T-helper 22 cell (primary cell): ENCODE measurements at places on chromosomes 7 and 10.

DNA sequence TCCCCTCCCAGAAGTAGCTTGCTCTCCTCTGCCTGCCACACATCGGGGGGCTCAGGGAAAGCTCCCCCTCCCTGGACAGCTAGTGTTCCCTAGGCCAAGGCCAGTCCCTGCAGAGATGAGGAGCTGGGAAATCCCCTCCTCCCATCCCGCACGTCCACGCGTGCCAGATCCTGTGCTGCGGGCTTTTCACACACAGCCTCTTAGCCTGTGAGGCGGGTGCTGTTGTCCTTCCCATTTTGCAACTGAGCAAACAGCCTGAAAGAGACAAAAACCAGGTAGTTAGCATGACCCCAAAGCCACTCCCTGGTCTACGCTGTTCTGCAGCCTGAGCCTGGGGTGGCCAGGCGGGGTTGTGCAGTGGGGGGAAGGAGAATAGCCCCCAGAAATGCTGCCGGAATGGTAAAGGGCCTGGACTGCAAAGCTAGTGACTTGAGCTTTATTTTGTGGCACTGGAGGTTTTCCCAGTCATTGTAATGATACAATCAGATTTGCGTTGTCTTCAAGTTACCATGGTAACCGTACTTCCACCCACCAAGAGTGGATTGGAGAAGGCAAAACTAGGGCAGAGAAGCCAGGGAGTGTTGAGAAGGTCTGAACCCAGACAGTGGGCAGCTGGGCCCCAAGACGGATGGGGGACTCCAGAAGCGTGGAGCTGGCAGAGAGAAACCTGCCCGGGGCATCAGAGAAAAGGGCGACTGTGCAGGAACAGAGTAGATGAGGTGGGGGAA, 98.6 kb upstream of the KCTD7 start:
- DNase-seq: no peak

GRCh38 chr7:151114151-151115090, 28.1 kb downstream of the AGAP3 start:
- no peak for DNase-seq

DNA sequence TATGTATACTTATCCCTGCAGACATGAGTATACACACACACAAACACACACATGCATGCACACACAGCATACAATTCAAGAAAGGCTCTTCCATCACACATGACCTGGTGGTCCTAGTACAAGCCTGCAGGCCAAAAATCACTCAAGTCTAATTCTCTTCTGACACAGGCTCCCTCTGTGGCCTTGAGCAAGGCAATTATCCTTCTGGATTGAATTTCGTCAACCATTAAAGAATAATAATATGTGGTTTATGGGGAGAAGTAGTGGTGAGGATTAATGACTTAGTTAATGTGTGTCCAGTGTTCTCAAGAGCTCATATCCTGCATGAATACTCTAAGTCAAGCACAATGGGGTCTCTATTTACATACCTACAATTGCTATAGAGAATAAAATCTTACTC, 161.8 kb upstream of the KIAA1217 start:
- no peak for DNase-seq

- DNase-seq: no peak
Observed at GRCh38 chr7:102942868-102943267, 30.1 kb downstream of the LRRC17 start.

GRCh38 chr10:88039496-88040200, 176.2 kb downstream of the PTEN start:
- no peak for DNase-seq

- no peak for DNase-seq
Observed at GRCh38 chr7:139018910-139019309, 16.9 kb downstream of the ZC3HAV1L start.

DNA sequence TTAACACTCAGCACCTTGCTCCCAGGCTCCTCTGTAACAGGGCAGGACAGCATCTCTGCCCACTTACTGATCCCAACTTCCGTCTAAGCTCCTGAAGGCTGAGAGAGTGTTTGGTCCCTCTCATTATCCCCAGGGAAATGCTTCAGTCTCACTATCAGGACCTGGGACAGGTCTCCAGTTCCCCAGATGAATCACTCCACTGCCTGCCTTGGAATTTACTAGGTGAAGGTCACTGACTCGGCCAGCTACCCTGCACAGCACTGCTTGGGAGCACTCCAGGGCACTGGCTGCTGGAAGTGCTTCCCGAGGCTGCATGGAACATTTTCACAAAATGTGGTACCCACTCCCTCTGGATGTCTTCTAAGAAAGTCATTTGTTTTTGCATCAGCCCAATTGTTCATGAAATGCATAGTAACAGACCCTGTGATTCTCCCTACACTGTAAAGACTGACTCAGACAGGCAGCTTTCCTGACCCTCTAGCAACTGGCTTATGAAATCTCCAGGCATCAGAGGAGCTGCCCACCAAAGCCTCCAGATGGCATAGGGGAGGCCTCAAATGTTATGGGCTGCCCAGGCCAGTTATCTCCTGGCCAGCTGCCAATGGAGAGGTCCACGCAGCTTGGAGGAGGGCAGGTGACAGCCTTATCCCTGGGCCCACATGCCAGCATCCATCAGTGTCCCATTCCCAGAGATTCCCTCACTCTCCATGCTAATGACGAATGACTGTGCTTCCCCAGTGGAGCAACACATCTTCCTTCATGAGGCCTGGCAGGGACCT, 89.1 kb downstream of the GFRA1 start:
- no peak for DNase-seq

DNA sequence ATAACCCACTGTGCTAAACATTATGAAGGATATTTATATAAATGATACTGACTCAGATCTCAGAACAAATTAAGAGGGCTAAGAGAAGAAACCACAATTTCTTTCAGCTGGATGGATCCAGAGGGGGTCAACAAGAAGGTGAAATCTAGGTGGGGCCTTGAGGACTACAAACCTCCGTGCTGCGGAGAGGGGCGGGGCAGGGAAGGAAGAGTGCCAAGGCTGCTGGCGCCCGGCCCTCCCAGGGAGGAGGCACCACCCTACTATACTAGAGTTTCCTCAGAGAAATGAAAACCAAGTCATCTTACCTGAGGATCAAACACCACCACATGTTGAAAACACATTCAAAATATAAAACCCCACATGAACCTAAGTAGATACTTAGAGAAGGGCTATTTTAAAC, 29.3 kb upstream of the CRYGN start:
- DNase-seq: no peak

- no peak for DNase-seq
Observed at GRCh38 chr7:23938937-23939552, 229.0 kb downstream of the STK31 start.

GRCh38 chr7:21276471-21277035, 151.3 kb upstream of the SP4 start:
- no peak for DNase-seq

- no peak for DNase-seq
Observed at GRCh38 chr7:128934361-128935341, 3.1 kb upstream of the IRF5 start.

DNA sequence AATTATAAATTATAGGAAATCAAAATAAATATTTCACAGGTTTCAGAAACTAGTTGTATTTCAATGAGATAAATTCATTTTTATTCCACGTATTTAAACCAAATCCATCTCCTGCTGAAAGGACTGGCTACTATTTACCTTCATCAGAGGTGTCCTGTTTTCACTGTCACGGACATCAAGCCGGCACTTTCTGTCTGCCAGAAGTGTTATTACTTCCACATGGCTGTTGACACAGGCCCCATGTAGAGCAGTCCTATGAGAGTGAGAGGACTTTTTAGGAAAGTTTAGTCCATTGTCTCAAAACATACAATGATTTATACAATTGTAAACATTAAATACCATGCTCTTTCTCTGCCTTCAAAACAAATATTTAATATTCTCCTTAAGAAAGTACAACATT, 100.4 kb upstream of the ACBD5 start:
- no peak for DNase-seq

GRCh38 chr7:158008267-158008666, 579.4 kb downstream of the PTPRN2 start:
- no peak for DNase-seq
